Smooth muscle cell of the pulmonary artery (primary cell): ENCODE measurements at places on chromosomes 3 and 15. TPM values are rescaled to one million over a fixed set of nuclear protein-coding genes. Genes with fewer than 3 reads are reported as not detected.

Gene CLDN16
- under 0.01 and 0.30 TPM in 2 replicates for total RNA-seq

Gene CHST13
- total RNA-seq, result not detected in 2 replicates

Gene IGSF10
- 2.4 and 2.5 TPM in 2 replicates for total RNA-seq

Gene ARL6IP5
- total RNA-seq, result 126 and 151 TPM in 2 replicates

Gene WDR72
- total RNA-seq, result not detected in 2 replicates

Gene MAPK6
- total RNA-seq, result 56.9 and 62.2 TPM in 2 replicates

Gene CLRN1
- total RNA-seq, result not detected in 2 replicates

Gene SLC9C1
- 0.20 and 0.43 TPM in 2 replicates for total RNA-seq

Gene INO80
- 24.1 and 33.2 TPM in 2 replicates for total RNA-seq

Gene SENP8
- total RNA-seq, result 1.9 and 2.3 TPM in 2 replicates

Gene GCSAM
- not detected in 2 replicates for total RNA-seq

Gene CNTN3
- total RNA-seq, result 7.0 and 98.8 TPM in 2 replicates

Gene KNSTRN
- total RNA-seq, result 14.0 and 20.7 TPM in 2 replicates
